HAP-1 (cell line): ENCODE measurements at places on chromosomes 6 and 20.

GRCh38 chr20:34984756-34985261 is 29.1 kb downstream of the MYH7B start:
- DNase-seq = no peak

DNA sequence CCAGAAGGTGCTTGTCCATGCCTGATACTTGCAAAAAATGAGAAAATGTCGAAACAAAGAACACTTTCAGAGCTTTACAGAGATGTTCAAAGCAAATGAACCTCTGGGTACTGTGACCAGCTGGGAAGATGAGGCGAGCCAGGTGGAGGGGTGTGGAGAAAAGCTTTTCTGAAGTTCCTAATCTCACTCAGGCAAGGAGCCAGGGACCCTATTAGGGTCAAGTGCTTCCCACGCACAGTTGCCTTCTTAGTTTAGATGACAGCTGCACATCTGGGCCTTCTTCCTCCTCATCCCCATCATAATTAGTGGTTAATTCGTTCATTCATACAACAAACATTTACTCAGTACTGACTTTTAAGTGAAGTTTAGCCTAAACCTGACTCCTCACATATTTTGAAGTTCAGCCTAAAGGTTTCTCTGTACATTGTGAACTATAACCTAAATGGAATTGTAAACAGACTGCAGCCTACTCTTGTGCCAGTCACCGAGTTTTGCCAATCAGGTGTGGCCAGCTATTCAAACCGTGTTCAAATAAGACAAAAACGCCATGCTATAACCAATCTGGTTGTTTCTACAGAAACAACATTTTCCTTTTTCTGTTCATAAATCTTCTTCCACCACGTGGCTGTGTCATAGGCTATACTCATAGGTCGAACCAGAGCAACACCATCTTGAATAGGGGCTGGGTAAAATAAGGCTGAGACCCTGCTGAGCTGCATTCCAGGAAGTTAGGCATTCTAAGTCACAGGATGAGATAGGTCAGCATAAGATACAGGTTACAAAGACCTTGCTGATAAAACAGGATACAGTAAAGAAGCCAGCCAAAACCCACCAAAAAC is 19.3 kb upstream of the AHCY start:
- no peak for DNase-seq

DNA sequence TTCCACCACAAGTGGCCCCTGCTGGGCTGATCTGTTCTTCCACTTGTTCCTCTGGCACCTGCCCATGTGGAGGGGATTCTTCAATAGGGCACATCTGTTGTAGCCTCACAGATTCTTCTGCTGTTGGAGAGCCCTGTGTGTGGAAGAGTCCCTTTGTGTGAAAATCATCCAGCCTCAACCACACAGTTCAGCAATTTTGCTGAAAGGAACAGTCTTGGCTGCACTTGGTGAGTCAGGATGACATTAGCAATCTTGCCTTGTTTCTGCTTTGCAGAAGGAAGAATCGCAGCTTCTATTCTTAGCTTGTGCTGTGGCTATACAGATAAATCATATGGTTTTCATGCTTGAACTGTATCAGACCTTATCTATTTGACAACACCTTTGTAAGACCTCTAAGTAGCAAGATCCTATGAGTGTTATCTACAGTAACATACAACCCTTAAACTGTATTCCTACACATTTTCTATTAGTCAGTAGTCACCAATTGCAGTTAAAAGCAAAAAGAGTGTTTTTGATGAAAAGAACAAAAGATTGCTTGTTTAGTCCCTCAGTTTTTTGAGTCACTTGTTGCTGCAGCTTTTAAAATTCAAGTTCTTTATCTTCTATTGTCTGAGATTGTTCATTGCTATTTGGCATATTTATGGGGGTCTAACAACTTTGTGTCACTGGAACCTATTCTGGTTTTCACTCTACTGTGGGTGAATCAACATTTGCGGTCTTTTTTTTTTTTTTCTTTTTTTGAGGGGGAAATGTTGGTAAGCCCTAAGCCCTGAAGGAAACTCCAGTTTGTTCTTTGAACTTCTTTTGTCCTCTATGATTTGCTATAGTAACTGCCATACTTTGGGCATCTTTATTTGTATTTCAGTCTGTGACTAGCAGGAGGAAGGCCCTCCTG is 231.6 kb downstream of the TFAP2B start:
- DNase-seq = no peak

GRCh38 chr6:25377664-25378063 is 98.5 kb downstream of the CARMIL1 start:
- no peak for DNase-seq

DNA sequence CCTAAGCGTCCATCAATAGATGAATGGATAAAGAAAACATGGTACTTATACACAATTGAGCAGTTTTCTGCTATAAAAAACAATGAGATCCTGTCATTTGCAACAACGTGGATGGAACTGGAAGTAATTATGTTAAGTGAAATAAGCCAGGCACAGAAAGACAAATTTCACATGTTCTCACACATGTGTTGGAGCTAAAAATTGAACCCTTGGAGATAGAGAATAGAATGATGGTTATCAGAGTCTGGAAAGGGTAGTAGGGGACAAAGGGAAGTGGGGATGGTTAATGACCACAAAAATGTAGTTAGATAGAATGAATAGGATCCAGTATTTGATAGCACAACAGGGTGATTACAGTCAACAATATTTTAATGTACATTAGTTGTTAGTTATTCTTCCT is 1033.5 kb downstream of the HACE1 start:
- DNase-seq = no peak

DNA sequence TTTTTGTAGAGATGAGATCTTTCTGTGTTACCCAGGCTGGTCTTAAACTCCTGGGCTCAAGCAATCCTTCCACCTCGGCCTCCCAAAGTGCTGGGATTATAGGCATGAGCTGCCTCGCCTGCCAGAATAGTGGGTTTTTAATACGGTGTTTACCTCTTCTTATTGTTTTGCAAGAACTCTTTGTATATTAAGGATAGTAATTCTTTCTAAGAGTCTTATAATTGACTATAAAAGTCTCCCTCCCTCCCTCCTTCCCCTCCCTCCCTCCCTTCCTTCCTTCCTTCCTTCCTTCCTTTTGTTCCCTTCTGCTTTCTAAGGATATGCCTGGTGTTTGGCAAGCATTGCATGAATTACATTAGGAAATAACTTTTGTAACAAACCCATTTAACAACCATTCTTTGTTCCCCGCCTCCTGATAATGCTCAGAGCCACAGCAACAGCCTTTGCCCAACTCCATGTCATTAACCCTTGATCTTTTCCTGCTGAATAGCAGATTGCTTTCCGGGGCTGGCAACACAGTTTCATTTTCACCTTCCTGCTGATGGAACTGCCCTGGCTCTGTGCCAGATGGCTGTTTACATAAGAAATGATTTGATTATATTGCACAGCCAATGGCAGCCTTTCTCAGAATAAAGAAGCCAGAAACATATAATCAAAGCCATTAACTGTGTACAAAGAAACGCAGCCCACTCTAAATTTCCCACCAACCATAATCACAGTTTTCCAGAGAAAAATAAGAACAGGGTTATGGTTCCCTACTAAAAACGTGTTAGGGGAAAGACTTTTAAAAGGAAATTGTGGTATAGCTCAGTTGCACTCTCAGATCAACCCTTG is 143.7 kb upstream of the PTPN1 start:
- DNase-seq = peak; percentile 89

GRCh38 chr20:25532015-25532751 is 53.1 kb downstream of the NINL start:
- DNase-seq = peak; percentile 17
